ENCODE measurements at places on chromosomes 16 and 17.

DNA sequence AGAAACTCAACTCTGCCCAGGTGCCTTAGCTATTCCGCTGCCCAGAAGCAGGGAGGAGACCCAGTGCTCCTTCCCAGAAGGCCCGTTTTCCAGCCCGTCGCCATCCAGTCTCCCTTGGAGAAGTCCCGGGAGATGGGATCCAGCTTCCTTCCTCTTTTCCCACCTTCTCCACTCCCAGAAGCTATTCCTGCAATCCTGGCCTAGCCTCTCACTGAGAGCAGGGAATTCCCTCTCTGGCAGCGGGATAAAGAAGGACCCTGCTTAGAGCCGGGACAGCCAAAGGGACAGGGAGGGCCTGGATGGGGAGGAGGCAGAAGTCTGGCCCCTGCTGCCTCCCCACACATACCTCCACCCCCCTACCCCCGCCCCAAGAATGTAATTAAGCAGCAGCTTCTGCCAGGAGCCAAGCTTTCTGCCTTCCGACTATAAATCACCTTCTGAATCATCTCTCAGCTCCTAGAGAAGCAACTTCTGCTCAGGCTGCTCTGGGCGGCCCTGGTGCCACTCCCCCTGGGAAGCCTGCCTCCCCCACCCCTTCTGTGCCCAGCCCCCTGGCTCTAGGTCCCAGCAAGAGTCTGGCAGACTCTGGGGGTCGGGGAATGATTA, 6.4 kb downstream of the WNT3 start:
- DNase-seq = no peak

- DNase-seq = no peak
Observed at GRCh38 chr17:61880589-61881102, 17.3 kb upstream of the BRIP1 start.

GRCh38 chr17:17377071-17377967, 74.1 kb downstream of the NT5M start:
- no peak for DNase-seq

DNA sequence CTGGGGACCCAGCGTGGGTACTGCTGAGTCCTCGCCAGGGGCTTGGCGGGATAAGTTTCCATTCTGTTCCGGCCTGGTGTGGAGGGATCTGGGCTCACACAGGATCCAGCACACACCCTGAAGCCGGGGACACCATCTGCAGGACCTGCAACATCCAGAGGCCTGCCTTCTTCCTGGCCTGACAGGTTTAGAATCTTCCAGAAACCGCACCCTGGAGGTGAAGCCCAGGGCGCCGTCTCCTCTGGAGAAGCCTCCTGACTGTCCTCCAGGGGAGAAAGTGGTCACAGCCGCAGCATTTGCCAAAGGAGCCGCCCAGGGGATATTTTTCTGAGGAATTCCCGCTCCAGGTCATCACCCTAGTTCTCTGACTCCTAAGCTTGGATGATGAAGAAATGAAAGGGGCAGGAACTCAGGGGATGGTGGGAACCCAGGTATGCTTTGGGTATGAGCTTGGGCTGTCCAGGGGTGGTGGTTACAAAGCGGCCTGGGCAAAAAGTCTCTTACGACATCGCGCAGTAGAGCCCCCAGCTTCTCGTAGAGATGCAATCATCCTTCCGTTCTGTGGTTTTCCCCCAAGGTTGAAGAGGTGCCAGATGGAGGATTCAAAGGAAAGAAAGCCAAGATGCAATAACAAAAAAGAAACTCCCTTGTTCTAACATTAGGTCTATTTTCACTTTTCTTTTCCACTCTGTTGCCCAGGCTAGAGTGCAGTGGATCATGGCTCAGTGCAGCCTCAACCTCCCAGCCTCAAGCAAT, 9.1 kb upstream of the CRISPLD2 start:
- no peak for DNase-seq

DNA sequence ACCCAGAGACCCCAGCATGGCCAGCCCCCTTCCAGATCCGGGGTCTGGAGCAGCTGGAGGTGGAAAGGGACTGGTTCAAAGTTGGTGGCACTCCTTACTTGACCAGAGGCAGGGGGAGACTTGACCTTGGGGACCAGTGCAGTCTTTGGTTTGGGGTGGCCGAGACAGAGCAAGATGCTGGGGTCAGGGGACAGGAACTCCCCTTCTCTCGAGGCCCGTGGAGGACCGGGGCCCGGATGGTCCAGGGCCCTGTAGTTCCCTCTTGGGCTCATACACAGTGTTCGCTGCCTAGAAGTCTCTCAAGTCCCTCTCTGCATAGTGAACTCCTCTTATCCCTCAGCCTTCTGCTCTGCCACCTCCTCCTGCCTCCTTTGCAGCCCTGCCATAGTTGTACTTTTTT, 601 bp upstream of the PRSS33 start:
- no peak for DNase-seq

DNA sequence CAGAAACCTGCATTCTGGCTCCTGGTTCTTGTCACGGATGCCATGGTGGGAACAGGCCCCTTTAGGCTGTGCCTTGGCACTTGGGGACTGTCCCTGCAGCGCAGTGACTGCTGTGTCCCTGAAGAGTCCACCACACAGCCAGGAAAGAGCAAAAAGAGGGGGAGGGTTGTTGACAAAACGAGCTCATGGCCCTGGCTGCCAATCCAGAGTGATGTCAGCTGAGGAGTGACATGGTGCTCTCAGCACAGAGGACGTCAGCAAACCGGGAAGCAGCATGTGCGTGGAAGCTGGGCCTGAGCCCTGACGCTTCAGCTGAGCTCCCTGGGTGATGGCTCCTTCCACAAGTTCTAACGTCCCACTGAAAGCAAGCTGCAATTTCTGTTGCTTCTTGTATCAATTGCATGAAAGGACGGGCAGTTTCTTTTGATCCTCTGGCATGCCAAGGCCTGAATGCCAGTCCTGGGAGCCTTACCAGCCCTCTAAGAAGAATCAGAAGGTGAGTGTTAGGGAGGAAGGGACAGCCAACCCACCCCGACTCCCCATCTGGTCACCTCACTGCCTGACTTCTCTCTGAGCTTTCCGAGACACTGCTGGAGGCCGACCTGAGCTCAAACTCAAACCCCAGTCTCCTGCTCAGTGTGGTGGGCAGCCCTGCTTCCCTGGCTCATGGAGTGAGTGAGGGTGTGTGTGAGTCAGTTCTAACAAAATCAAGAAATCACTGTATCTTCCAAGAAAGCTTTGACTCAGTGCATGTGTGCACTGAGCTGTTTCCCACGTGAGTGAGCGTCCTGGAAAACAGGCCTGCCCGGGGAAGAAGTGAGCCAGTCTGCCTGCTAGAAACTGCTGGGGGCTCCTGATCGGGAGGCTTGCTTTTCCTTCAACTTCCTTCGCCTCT, 14.7 kb upstream of the WNT3 start:
- peak; percentile 28 for DNase-seq

DNA sequence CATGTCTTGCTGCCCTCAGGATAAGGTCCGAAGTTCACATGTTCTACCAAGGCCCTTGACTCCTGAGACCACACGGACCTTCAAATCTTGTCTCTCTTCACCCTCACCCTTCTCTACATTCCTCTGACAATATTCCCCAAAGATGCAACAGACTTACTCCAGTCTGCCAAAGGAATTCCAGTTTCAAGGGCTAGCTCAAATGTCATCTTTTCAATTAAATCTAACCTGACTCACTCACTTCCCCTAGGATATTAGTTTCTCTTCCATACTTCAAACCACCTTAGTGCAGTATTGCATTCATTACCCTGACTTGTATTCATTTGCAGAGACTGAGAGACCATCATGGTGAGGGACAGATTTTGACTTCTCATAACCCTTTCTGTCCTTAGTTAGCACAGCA, 59.6 kb upstream of the ADCY9 start:
- DNase-seq = no peak

- peak; percentile 56 for DNase-seq
Observed at GRCh38 chr17:41404024-41404671, 6.7 kb upstream of the KRT31 start.

GRCh38 chr17:35057332-35057915, 6.1 kb downstream of the RFFL start:
- DNase-seq = no peak

DNA sequence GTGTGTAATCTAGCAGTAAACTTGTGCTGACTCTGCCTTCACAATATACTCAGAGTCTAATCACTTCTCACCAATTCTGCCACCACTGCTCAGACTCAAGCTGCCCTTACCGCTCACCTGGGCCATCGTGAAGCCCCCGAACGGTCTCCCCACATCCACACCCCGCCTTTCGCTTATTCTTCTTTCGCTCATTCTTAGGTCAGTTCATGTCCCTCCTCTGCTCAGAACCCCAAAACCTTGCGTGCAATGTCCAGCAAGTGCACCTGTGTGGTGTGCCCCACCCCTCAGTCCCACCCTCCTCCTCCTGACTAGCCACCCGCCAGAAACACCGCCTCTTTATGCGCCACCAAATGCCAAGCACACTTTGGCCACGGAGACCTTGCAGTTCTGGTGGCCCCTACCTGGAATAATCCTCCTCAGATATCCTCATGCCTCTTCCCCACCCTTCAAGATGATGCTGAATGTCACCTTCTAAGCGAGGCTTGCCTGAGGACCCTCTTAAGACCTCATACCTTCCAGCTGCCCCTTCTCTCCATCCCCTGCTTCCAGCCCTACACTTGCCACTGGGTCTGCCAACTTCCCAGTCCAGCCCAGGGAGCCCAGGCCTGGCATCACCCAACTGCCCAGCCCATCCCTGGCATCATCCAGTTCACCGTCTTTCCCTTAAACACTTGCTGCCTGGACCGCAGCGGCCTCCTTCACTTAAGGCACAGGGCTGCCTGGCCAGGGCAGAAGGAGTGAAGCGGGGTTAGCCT, 34.3 kb upstream of the RBFOX3 start:
- DNase-seq = no peak

DNA sequence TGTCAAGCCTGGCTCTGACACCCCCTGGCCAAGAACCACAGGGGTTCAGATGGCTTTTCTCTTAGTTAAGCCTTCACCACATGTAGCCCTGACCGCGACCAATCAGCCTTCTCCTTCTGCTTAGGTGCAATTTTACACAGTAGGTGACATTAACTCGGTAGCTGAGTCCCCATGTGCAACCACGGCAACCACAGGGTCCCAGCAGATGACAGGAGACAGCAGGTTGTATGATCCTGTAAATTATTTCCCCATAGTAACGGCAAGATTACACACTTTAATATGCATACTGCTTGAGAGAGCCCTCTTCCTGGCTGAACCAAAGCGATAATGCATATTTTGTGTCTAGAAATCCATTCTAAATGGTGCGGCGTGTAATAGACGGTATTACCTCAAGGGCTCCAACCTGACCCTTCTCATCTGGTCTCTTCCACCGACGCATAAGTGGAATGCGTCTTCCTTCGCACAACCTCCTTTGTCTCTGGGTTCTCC, 458.7 kb upstream of the ZFHX3 start:
- DNase-seq = no peak

DNA sequence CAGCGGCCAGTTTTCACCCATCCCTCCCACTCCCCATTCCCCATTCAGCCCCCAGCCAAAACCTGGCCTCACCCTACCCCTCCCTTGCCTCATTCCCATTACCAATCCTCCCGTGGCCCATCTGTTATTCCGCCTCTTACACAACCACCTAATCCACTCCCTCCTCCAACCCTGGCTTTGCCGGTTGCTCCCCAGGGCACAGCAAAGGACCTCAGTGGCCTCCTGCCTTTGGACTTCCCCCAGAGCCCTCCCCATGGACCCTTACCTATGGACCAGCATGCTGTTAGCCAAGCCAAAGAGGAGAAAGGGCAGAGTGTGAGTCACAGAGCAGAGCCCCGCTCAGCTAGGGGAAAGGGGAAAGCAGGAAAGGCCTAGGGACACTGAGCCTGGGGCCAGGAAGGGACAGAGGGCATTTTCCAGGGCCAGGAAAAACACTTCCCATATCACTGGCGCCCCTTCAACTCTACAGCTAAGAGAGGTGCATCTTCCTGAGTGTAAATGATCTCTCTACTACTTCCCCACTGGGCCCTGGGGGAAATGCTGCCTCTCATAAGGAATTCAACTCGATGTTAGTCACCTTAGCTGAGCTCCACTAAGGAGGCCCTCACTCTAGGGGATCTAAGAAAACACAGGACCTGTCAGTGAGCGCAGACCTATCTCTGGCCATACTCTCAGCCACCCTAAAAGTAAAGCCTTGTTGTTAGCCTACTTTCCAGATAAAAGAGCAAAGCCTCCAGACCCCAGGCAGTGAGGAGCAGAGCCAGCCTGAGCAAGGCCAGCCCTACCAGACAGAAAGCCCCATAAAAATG, 10.6 kb downstream of the PEMT start:
- DNase-seq = no peak

GRCh38 chr17:7043497-7044198, at the start of gene SLC16A11:
Gene SLC16A11, minus strand, starts transcription at chr17:7044092. Its CDS starts 579 bp downstream, at chr17:7043513.
- peak; percentile 31 for DNase-seq

DNA sequence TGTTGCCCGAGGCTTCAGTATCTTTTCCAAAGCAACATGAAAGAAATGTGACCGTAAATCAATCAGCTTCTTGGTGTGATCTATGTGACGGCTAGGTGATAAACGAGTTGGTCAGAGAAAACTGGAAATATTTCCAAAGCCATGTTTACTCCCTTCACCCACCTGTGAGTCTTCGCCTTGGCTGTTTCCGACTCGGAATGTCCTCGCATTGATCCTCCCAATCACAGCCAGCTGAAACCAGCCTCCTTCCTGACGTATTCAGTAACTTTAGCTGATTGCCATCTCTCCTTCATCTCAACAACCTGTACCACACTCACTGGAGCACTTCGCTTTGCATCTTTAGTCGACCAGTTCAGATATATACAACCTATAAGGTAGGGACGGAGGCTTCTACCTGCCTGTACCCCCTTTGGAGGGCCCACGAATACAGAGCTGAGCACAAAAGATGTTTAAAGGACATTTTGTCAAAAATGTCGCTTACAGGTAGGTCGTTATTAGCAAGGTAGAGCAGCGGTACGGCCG, 705 bp downstream of the KRABD2 start:
- no peak for DNase-seq

GRCh38 chr16:66070140-66070917, 296.2 kb upstream of the CDH5 start:
- no peak for DNase-seq

DNA sequence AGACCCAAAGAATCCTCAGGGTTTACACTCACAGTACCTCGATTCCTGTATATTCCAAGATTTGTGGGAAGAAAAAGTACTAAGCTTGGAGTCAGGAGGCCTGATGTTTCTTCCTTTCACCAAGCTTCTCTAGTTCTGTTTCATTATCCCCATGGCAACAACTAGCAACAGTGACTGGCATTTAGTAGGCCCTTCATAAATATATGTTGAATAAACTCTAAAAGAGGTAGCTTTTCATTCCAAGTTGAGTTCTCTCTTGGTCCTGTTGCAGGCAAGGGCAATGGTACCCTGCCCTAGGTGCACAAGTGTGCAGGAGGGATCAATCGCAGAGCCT, 527 bp upstream of the UBE2Z start:
- no peak for DNase-seq
